Caudate nucleus (tissue), 63 donors: ENCODE measurements at places on chromosomes 1 and 21.

GRCh38 chr21:42736646-42737350, 83.4 kb downstream of the PDE9A start:
- DNase-seq = no peak

DNA sequence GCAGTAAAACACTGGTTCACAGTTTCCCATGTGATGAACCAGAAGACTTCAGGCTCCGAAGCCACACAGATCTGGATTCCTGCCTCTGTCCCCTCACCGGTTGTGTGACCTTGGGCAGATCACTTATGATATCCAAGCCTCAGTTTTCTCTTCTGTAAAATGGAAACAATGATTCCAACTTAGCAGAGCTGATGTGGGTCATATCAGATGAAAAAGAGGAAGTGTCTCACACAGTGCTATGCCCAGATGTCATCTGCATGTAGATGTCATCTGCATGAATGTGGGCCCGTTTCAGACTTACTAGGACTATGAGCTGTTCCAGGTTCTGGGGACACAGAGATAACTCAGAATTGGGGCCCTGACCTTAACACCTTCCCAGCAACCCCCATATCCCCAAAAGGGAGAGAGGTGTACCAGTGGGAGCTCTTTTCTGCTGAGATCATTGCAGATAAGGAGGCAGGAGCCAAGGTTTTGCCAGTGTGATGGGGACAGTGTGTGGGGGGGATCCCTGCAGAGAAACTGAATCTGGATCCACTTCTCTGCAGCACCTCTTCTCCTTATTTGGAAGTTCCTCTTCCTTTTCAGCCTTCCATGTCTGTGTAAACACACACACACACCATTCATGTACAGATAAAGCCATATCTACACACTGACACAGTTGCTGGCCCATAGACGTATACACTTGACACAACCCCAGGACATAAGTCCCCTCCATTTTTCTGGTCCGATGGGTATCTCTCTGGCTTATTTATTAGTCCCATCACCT, 5.0 kb upstream of the ADGRB2 start:
- DNase-seq = no peak

DNA sequence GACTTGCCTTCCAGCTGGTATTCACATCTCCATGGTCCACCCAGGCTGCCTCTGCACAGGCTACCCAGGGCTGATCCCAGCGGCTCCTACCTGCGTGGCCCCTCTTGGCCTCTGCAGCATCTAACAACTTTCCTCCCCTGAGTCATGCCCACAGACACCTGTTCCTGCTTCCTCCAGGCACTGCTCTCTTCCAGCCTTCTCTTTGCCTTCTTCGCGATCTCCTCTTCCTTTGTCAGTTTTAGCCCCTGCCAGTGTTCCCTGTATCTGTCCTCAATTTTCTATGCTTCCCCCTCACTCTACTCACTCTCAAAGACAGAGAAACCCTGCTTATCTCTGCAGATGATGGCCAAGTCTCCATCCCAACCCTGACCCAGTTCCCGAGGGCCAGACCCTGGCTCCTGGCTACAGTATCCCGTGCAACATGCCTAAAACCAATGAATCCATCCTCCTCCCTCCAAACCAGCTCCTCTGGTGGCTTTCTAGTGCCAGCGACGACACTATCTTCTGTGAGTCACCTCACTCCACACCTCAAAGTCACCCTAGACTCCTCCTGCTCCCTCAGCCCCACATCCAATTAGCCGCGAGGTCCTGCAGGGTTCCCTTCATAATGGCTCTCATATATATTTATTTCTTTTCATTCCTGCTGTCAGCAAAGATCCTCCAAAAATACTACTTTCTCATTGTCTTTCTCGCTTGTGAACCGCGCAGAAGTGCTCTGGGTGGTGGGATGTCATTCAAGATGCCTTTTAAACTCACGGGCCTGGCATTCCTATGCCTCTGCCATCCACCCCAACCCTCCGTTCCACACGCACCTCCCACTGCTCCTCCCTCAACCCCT, 259.2 kb downstream of the TOMM20 start:
- DNase-seq = no peak

GRCh38 chr21:45472445-45473365, 67.7 kb downstream of the COL18A1 start:
- no peak for DNase-seq

GRCh38 chr21:36069713-36070583, at the start of gene CBR1:
Gene CBR1 (plus strand): TSS chr21:36070024. CDS start chr21:36070116, 92 bp downstream.
- DNase-seq = peak; percentile 90

DNA sequence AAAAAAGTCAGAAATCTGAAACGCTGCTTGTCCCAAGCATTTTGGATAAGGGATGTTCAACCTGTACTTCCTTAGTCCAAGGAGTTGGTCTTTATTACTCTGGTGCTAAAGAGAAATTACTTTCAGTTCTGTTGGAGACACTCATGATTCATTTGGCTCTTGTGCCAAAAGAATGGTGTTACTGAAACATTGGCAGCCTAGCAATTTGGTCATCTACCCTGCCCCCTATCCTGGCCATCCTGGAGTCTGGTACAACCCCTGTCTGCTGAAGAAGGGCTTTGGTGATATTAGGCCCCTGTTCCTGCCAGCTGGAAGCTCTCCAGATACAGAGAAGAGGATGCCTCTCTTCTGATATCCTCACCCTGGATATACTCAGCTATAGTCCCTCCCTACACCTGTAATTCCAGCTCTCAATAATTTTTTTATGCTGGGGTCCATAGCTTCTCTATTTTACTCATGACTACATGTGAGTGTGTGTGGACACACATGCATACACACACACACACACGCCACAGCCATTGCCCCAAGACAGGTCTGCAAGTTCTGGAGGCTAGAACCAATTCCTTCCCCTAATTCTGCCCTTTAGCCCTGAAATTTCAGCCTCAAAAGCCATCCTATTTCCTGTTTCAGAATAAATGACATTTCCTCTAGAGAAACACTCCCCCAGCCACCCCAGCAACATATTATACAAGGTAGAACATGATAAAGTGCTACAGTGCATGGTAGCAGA, 40.0 kb downstream of the LHX8 start:
- DNase-seq = no peak

- peak; percentile 21 for DNase-seq
Measured at GRCh38 chr1:207698822-207699483, 52.9 kb upstream of the CD46 start.

DNA sequence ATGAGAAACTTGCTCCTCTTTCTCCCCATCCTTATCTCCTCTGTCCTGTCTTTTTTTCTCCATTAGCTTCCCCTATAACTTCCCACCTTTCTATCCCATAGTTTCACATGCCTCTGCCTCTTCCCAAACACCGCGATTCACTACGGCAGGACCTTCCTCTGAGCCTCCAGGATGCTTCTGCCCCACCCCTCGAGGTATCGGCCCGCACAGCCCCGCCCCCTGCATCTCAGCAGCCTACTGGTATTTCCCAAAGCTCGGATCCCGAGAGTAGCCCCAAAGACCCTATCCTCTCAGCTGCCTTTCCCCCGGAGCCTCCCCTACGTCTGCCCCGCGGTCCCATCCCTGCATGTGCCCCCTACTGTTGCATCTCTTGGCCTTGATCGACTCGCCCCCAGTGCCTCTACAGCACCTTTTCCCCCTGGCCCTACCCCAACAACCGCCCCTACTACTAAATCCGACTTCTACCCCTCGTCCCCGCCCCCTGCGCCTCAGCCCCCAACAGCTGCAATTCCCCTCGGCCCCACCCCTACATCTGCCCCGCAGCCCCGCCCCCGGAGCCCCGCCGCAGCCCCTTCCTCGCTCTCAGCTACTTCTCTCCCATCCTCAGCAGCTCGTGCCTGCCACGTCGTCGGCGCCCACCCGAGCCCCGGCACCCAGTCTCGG, 512 bp downstream of the PIAS3 start:
- DNase-seq = no peak

GRCh38 chr1:91769742-91770141, 116.2 kb downstream of the TGFBR3 start:
- no peak for DNase-seq
